ENCODE measurements at places on chromosomes 1 and 21. TPM values are rescaled to one million over a fixed set of nuclear protein-coding genes. Genes with fewer than 3 reads are reported as not detected.

Gene NVL
- total RNA-seq = 35.5 TPM

GRCh38 chr1:158203693-158204457 lies 23.2 kb downstream of the CD1D start:
- DNase-seq = no peak

DNA sequence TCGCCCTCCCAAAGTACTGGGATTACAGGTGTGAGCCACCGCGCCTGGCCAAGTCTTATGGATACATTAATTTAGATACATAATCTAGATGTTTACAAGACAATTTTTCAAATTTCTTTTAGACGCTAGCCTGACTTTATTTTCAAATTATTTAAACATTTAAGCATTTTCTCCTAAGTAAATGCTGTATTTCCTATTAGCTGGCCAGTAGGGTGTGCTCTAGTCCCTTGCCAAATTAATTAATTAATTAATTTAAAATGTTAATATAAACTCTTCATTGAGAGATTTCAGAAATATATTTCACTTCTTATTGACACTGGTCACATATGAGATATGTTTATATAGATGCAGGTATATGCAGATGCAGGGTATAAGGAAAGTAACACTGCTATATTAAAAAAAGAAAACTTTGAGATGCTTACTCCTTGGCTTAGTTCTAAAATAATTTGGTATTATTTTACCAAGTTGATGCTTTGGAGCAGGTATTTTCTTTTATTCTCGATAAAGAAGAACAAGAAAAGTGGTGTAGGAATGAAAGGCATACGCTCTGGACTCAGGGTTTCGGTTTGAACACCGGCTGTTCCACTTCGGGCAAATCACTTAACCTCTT lies 5.2 kb upstream of the ERRFI1 start:
- DNase-seq = no peak

- no peak for DNase-seq
Observed at GRCh38 chr1:79262745-79263258, 256.3 kb upstream of the ADGRL4 start.

Gene F13B
- total RNA-seq = not detected
